ENCODE measurements at places on chromosomes 7 and 10.

GRCh38 chr7:158550394-158550700 is 37.3 kb downstream of the PTPRN2 start:
- DNase-seq: no peak

- no peak for DNase-seq
These were observed 1.5 kb downstream of the CALHM1 start for GRCh38 chr10:103457176-103457712.

DNA sequence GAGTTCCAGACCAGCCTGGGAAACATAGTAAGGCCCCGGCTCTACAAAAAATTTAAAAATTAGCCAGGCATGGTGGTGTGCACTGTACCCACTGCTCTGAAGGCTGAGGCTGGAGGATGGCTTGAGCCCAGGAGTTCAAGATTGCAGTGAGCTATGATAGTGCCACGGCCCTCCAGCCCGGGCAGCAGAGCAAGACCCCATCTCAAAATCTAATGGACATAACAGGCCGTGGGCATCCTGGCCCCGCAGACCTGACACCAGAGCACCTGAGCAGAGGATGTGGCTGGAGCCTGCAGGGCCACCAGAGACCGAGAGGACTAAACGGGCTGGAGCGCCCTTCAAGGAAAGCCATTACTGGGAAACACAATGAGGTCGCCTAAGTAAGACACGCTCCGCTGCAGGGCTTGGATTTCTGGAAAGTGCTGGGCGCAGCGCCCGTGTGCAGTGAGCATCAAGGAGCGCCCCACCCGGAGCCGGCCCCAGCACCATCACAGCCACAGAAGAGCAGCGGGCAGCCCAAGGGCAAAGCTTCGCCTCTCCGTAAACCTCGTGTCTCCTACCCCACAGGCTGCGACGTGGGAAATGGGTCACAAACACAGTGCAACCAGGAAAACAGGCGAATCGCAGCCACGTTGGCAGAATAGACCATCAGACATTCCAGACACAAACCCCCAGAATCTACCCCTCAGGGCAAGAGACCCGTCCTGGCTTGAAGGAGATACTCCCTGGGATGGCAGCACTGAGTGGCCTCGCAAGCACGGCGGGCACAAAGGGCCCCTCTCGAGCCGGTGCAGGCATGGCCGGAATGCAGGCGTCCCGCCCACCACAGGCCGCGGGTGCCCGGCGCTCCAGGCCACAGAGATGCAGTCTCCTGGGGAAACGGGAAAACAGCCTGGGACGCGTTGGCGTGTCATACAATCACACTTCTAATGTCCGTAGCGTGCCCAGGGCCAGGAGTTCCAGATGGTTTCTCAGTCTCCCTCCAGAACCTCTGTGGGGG is 4.9 kb downstream of the RADIL start:
- no peak for DNase-seq

GRCh38 chr7:71775648-71776047 is 636.5 kb downstream of the CALN1 start:
- peak; percentile 25 for DNase-seq

DNA sequence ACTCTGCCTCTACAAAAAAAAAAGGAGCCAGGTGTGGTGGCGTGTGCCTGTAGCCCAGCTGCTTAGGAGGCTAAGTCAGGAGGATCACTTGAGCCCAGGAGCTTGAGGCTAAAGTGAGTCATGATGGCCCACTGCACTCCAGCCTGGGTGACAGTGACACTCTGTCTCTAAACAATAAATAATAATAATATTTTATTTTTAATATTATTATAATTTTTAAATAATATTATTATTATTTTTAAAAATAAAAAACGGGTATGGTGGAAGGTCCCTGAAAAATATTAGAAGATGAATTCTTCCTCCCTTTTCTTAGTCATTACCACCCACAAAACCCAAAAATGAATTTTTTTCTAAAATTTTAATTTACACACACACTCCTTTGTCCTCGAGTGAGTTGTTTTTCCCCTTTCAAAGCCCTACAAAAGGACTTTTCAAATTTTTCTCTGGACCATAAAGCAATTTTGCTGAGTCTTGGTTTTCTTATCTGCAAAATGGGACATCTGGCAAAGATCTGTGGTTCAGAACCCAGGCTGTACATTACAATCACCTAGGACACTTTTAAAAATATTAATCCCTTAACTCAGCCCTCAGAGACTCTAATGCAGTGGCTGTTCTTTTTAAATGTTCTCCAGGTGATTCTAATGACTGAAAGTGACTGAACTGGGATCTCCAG is 174.0 kb upstream of the NEBL start:
- DNase-seq: no peak

- peak; percentile 8 for DNase-seq
These were observed 35.3 kb downstream of the MTPAP start for GRCh38 chr10:30313579-30314350.

- DNase-seq: peak; percentile 90
These were observed 13.8 kb upstream of the SEC24C start for GRCh38 chr10:73730153-73730906.
